DND-41 (cell line): ENCODE measurements at places on chromosomes 2 and 18.

GRCh38 chr2:109282865-109283264 is 153.9 kb downstream of the SH3RF3 start:
- no peaks in the 10 kb centered on the region for H3K4me1 ChIP-seq
- no peak for DNase-seq
- H3K27me3 ChIP-seq = peaks cover 23% of the 10 kb centered on the region

GRCh38 chr2:165953306-165953654 is 296 bp downstream of the TTC21B start:
- peak overlapping the region; percentile 68 for H3K27ac ChIP-seq
- peaks cover 21% of the 10 kb centered on the region; the same call in 1 of the 2 replicates for H3K36me3 ChIP-seq
- DNase-seq = no peak
- H3K4me3 ChIP-seq = peak overlapping the region; percentile 51
- H3K4me1 ChIP-seq = peaks cover 42% of the 10 kb centered on the region
- no peaks in the 10 kb centered on the region for H3K27me3 ChIP-seq

GRCh38 chr2:127859712-127860085 is 1.7 kb upstream of the POLR2D start:
- H3K4me1 ChIP-seq = peaks cover 35% of the 10 kb centered on the region
- no peak overlapping the region for H3K4me3 ChIP-seq
- no peak overlapping the region for H3K27ac ChIP-seq
- DNase-seq = no peak
- no peaks in the 10 kb centered on the region for H3K27me3 ChIP-seq

- no peak overlapping the region for H3K27ac ChIP-seq
- no peak overlapping the region for H3K4me3 ChIP-seq
- no peaks in the 10 kb centered on the region for H3K36me3 ChIP-seq
These were observed 53.3 kb downstream of the ARHGAP28 start for GRCh38 chr18:6782861-6783260.

DNA sequence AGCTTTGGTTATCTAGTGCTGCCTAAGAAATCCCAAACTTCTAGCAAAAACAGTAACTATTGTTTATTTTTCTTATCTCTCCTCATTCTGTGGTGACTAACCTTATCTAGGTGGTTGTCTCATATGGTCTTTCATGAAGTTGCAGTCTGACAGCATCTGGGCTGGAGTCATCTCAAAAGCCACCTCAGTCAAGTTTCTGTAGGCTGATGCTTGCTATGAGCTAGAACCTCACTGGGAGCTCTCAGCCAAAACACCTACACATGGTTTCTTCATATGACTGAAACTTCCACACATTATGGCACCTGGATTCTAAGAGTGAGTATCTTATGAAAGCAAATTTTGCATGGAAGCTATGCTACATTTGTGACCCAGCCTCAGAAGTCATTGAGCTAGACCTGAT is 596.4 kb upstream of the VRK2 start:
- no peak overlapping the region for H3K4me3 ChIP-seq
- no peaks in the 10 kb centered on the region for H3K4me1 ChIP-seq
- no peaks in the 10 kb centered on the region for H3K27me3 ChIP-seq
- H3K36me3 ChIP-seq = no peaks in the 10 kb centered on the region
